NCI-H2171 (cell line): ENCODE measurements at places on chromosomes 3 and 15.

GRCh38 chr3:89000886-89001285 is 106.5 kb upstream of the EPHA3 start:
- DNase-seq, result no peak

DNA sequence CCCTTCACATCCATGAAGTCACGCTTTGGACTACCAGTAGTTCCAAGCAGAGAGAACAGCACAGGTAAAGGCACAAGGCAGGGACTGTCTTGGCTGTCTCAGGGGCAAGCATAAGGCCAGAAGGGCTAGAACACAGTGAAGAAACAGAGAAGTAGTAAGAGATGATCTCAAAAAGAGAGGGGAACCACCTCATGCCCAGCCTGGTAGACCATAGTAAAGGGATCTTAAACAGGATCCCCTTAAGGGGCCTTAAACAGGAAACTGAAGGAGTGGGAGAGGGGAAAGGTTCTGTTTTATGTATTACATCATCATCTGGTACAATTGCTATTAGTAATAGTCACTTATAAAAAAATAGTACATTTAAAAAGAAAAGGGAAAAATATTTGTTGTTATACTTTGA is 25.8 kb downstream of the P2RY1 start:
- no peak for DNase-seq

GRCh38 chr15:41658689-41659088 is 1.5 kb upstream of the MGA start:
- no peak for DNase-seq

GRCh38 chr3:171439996-171440395 is 20.2 kb downstream of the TNIK start:
- DNase-seq, result no peak

DNA sequence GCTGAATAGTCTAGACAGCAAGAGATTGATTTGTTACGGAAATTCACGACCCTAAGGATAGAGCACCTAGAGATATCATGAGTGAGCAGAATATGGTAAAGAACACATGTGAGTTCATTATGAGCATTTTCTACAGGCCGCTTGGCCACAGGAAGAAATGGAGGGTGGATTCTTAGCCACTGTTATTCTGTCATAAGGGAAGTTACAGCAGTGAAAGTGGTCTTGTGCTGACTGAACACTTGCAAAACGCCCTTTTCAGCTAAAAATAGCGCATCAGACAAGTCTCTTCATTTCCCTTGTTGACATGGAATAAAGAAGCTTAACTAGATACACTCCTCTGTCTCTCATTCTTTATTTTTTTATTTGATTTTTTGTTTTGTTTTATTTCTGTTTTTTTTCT is 19.8 kb downstream of the DGKG start:
- DNase-seq, result no peak

- no peak for DNase-seq
These were observed 13.3 kb downstream of the ETV5 start for GRCh38 chr3:186095561-186096081.

DNA sequence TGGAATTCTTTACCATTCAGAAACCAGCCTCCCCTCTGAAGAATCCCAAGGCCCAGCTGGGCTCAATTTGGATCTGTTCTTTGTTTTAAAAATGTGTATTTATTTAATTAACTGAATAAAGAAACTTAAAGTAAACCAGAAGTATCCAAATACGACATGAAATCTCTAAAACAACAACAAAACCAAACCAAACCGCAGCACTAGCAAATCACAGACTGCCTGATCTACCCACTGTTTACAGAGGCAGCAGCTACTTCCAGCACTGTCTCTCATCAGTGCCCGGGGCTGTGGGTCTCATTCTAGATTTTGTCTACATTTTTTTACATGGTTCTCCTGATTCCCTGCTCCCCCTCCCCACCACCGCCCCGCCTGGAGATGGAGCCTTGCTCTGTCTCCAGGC is 2.3 kb downstream of the FLNB start:
- DNase-seq, result no peak

DNA sequence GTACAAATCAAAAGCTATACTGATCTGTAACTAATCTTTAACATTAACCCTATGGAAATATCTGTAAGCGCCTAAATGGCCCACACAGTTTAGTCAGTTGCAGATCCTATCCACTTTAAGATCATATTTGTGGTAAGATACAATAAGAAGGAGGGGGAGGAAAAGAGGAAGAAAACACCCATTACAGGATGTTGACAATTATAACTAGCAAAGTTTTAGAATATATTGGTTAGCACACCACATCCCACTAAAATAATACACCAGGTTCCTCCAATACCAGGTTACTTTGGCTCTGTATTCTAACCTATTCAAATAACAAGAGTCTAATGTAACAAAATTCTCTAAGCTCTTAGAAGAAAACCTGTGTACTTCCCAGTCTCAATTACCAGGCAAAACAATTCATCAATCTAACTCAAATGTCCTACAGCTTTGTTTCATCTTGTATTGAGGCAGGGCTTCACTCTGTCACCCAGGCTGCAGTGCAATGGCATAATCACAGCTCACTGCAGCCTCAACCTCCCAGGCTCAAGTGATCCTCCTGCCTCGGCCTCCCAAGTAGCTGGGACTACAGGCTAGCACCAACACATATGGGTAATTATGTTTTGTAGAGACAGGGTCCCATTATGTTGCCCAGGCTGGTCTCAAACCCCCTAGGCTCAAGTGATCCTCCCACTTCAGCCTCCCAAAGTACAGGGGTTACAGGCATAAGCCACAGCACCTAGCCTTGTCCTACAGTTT is 4.2 kb downstream of the SLC4A7 start:
- no peak for DNase-seq

DNA sequence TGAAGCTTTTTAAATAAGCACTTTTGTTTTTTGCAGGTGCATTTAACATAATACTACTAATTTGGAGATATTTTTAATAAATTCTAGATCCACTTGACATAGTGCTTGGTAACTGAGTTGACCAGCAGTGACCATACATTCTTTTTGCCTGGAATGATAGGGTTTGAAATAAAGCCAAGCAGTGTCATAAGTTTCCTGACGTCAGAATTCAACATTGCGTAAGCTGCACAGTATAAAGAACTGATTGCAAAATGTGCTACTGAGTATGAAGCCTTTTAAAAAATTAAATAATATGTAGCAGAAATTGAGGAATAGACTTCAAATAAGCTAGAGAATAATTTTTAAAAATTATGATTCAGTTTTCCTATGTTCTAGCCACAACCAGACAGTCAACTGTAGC is 454.6 kb upstream of the ARPP21 start:
- no peak for DNase-seq

GRCh38 chr3:141681390-141681780 is 56.7 kb upstream of the RNF7 start:
- DNase-seq, result no peak

DNA sequence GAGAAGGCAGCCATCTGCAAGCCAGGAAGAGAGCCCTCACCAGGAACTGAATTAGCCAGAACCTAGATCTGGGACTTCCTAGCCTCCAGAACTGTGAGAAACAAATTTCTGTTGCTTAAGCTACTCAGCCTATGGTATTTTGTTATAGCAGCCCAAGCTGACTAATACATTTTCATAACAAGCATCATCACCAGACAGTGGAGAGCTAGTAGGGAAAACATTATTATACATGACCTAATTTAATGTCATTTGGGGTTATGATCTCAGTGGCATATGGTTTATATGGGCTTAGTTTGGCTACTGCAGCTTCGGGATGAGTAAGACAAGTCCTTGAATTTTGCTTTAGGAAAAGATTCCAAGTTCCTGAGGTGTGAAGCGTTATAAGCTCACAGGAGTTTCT is 35.6 kb downstream of the LNP1 start:
- no peak for DNase-seq

- peak; percentile 92 for DNase-seq
These were observed 4.8 kb downstream of the SCG5 start for GRCh38 chr15:32646291-32646690.

GRCh38 chr15:51366920-51367319 is 25.5 kb downstream of the GLDN start:
- DNase-seq, result no peak

GRCh38 chr3:39105687-39106063 is 1.8 kb downstream of the GORASP1 start:
- no peak for DNase-seq

DNA sequence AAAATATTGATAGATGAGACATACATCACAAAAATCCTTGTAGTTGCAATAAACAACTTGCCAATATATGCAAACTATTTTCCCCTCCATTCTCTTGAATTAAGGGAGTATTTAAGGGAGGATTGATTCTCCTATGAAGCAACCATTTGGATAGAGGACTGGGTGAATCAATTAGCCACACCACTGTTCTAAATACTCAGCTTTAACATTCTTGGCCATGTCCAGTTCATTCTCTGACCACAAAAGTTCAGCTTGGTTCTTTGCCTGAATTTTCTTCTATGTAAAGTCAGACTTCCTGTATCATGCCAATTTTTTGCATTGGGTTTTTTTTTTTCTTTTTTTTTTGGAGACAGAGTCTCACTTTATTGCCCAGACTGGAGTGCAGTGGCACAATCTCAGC is 15.8 kb upstream of the SEC11A start:
- no peak for DNase-seq

DNA sequence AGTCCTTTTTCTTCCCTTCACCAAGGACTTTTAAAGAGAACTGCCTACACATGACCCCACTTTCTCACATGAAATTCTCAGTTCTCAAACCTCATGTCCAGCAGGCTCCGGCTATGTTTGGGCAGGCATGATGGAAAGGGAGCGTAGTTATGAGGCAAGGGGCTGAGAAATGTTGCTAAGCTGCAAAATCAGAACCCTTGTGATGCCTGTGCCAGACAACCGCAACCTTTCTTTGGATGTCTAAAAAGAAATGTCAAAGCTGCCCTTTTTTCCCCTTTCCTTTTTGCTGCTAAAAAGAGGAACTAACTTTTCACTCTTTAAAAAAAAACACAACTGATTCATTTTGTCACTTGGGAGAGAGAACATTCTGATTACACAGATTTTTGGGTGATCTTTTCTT is 19.2 kb downstream of the GNB4 start:
- no peak for DNase-seq

DNA sequence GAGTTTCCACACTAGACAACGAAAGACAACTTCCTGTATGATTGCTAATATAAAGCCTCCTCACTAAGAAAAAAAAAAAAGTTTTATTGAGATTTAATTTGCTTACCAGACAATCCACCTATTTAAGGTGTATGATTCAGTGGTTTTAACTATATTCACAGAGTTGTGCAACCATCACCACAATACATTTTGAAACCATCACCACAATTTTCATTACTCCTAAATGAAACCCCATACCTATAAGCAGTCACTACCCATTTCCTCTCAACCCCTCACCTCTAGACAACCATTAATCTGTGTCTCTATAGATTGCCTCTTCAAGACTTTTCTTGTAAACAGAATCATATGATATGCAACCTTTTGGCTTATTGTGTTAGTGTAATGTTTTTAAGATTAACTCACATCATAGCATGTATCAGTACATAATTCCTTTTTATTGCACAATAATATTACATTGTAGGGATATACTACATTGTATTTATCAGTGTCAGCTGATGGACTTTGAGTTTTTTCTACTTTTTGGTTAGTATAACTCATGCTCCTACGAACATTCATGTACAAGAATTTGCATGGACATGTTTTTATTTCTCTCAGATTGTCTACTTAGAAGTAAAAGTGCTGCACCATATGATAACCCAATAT is 339.7 kb downstream of the NLGN1 start:
- DNase-seq, result no peak

GRCh38 chr15:51841406-51842040 is 12.1 kb downstream of the TMOD3 start:
- no peak for DNase-seq

DNA sequence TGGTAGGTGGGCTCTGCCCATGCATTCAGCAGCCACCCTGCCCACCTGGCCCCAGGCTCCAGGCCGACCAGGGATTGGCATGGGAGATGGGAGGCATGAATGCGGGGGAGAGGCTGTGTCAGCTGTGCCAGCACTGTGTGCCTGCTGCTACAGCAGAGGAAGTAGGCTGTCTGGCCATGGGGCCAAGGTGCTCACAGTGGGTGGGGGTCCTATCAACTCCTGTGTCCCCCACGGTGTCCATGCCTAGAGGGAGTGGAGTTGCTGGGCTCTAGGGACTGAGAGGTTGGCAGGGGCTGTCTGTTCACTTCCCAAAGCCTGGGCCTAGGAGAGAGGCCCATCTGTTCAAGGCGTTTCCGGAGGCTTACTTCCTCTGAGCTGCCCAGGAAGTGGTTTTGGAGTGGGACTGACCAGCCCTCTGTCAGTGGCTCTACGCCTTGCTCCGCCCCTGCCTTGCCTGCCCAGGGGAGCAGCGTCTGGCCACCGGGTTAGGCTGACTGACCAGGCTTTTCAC is 5.8 kb downstream of the PRKCD start:
- DNase-seq, result no peak

GRCh38 chr3:186032321-186032720 is 76.6 kb downstream of the ETV5 start:
- DNase-seq, result peak; percentile 63

- DNase-seq, result no peak
These were observed 57.6 kb upstream of the TNFSF10 start for GRCh38 chr3:172580680-172581401.

DNA sequence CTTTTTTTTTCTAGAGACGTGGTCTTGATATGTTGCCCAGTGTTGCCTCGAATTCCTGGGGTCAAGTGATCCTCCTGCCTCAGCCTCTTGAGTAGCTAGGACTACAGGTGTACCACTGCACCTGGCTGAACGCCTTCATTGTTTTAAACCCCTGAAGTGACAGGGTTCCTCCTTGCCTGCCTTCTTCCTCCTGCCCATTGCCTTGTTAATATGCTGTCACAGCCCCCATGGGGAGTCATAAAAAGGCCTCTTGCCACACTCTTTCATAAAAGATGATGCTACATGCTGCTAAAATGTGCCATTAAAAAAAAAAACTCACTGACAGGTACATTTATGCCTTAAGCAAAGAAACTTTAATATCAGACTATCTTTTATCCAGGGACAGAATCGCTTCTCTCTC is 116.8 kb upstream of the SKOR1 start:
- DNase-seq, result no peak

DNA sequence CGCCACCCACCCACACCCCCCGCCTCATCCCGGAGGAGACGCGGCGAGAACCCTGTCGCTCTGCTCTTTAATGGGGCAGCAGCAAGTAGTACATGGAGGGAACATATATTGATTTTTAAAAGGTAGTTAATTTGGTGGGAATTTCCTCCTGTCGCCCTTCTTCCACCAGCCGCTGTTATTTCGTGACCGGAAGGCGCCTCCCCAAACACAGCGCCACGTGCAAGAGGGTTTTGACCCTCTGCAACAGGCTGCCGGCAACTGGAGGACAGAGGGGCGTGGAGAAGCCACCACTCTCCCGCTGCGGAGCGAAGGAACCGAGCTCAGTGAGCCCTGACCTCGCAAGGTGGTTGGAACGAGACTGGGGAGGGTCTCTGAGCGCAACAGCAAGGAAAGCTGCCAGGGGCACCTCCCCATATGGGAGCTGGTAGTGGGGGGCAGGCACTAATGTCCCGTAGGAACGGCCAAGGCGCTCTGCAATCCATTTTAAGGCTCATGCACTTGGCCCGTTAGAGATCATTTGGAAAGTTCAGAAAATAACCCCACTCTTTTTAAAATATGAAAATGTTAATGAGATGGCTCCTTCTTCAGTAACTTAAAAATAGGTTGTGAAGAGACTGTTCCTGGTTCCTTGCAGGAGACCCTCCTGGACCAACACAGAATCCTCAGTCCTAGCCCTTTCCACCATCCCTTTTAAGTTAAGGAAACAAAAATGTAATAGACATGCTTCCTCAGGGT is 4.3 kb downstream of the ONECUT1 start:
- DNase-seq, result no peak
